ENCODE measurements at places on chromosomes 2 and 18. TPM values are rescaled to one million over a fixed set of nuclear protein-coding genes. Genes with fewer than 3 reads are reported as not detected.

The NYAP2 gene
- 0.07 TPM for polyA plus RNA-seq

GRCh38 chr2:71935262-71935848 lies 212.3 kb downstream of the CYP26B1 start:
- no peak for DNase-seq

- no peak for DNase-seq
Observed at GRCh38 chr2:45904267-45904945, 252.9 kb downstream of the PRKCE start.

The SGPP2 gene
- polyA plus RNA-seq, result 6.2 TPM

Data from pancreas (tissue), 10 donors.